Activated naive CD4-positive, alpha-beta T cell treated with anti-CD3 and anti-CD28 coated beads, Interleukin-2, amount 10 ng/mL, durations not matched to agents 7 days and 5 days (primary cell): ENCODE measurements at places on chromosomes 11 and 22.

DNA sequence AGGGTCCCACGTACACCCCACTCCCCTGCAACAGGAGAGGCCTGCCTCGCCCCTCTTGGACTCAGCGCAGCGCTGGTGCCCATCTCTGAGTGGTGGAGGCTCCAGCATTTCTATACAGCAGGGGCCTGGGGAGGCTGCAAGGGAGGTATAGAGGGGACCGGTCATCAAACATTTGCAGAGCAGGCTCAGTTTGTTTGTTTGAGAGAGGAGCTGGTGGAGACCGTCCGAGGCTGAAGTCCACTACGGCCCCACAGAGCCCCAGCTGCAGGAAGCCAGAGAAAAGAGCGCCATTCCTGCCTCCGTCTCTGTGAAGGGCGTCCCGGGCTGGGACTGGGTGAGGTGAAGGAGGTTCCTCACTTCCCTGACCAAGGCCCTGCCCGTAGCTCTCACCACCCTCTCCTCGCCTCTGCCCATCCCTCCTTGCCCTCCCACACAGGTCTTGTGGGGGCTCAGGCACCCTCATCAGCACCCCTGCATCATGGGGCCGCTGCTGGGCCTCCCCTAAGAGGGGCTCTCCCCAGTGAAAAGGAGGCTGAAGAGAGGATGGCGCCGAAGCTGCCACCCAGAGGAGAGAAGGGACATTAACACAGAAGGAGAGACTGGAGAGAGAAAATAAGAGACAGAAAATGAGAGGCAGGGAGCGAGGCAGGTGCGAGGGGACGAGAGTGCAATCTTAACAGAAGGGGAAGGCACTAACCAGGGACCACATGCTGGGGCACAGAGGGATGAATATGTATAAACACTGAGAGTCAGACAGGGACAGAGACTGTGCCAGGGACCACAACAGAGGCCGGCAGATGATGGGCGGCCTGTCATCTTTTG is 24.5 kb downstream of the RPUSD4 start:
- DNase-seq, result no peak

GRCh38 chr11:17571431-17572358 is 24.6 kb downstream of the OTOG start:
- DNase-seq, result no peak

DNA sequence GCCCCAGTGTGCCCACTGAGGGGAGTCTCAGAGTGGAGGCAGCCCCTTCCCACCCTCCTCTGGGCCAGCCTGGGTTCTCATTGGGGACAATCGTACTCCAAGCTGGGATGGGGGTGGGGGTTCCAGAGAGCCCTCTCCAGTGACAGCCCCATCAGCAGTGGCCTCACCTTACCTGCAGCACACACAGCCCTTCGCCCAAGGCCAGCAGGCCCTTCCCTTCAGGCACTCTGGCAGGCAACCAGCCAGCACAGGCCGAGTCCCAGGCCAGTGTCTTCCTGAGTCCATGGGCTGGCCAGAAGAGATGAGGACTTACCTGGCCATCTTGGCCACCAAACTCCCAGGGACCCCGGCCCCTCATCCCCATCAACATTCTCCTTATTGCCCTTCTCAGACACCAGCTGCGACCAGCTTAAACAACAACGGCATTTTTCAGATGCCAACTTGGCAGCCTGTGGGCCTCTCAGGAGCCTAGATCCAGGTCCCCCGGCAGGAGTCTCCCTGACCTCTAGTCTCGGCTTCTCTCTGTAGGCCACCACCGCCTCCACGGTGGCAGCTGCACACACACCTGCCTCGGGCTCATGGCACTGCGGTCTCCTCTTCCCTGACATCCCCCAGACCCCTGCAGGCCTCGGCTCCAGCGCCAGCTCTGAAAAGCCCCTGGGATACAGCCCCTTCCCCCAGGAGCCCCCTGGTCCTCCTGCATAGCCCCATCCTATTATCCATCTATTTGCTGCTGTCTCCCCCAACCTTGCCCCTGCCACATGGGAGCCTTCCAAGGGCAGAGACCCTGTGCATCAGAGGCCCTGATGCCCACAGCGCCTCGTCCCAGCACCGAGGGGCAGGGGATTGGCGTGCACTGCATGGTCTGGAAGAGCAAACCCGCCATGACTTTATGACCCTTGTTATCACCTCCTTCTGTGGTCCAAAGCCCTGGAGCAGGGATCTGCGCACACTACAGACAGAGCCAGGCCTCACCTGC is 111.2 kb upstream of the FGF3 start:
- peak; percentile 12 for DNase-seq

DNA sequence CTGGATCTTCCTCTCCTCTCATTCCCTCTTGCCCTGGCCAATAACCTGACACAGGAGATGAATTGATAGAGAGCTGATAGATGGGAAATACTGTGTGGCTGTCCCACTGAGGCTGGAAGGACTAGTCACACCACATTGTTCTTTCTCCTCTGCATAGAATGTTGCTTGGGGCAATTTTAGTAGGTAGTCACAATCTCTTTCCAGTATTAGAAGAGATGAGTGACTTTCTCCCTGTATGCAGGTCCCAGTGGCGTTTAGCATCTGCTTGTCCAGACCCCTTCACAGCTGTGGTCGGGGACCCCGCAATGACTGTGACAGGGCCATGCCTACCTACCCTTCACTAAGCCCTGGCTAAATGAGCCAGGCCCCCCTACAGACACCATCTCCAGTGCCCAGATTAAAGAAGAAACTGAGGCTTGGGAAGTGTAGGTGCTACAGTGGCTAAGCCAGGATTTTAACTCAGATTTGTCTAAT is 24.0 kb upstream of the P2RY2 start:
- DNase-seq, result no peak

GRCh38 chr11:116278076-116278475 is 494.7 kb downstream of the BUD13 start:
- DNase-seq, result no peak

GRCh38 chr11:10023212-10023611 is 270.8 kb downstream of the SBF2 start:
- no peak for DNase-seq
